ENCODE measurements at places on chromosomes 1 and 21. TPM values are rescaled to one million over a fixed set of nuclear protein-coding genes. Genes with fewer than 3 reads are reported as not detected.

DNA sequence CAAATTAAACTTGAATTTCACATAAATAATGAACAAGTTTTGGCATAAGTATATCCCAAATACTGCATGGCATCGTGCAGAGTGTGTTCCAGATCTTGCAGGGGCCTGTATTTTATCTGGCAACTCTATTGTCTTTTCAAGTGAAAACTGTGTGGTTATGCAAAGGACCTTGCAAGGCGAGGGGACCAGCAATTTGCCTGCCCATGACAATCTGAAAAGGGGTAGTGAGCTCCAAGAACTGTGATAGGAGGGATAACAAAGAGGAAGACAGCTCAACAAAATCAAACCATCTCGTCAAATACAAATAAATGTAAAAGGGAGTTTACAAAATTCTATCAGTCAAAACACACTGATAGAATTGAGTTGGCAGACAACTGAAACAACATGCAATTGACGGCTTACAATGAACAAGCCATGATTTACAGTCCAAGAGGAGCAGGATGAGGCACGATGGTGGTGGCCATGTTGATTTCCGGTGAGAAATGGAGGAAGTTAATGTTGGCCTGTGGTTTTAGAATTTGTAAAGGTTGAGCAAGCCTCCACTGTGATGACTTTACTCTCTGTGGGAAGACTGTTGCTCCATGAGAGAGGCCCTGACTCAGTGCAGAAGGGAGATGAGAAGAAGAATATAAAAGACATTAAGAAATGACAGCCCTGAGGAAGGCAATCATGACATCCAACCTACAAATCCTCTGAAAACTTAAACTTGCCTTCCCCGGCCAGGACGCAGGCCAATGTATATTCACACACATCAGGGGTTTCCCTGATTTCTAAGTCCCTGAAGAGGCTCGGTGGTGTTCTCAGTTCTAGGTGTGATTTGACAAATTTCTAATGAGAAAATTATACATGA lies 132.2 kb downstream of the ADSS2 start:
- no peak for DNase-seq

DNA sequence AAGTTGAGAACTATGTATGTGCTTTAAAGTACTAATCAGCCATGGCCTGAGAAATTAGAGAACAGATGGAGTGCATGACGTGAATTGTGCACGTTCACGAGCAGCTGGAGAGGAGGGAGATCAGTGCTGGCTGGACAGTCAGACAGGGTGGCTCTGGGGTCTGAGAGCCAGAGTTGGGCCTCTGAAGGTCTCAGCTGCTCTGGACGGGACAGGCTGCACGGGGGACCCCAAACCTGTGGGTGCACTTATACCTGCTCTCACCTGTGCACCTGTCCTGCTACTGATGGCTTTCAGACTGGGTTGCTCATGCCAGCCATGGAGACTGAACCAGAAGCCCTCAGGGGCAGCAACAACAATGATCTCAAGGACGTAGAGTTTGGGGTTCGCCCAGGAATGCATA lies 43.5 kb downstream of the UMODL1 start:
- no peak for DNase-seq

- no peak for DNase-seq
Observed at GRCh38 chr21:28791595-28792282, 200.9 kb downstream of the LTN1 start.

- DNase-seq, result no peak
Observed at GRCh38 chr1:15680561-15681348, 3.4 kb upstream of the PLEKHM2 start.

- no peak for DNase-seq
Observed at GRCh38 chr21:14942801-14943490, 121.9 kb downstream of the NRIP1 start.

GRCh38 chr21:39707316-39707715 lies 37.7 kb upstream of the IGSF5 start:
- no peak for DNase-seq

TESK2 gene
- polyA plus RNA-seq, result 7.1 TPM

DNA sequence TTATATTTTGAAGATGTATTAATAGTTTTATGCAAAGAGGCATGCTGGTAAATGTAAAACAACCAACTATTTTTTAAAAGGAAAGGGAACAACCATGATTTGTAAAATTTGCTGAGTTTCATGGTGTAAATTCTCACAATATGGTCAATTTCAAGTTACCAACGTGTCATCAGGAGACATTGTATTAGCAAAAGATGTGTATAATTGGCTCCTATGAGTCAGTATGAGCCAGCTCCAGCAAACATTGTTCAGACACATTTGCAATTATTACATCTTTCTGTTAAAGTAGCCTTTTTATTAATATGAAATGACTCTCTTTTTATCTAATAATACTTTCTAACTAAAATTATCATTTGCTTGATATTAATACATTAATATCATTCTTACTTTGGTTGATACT lies 15.3 kb downstream of the CFH start:
- DNase-seq, result no peak

DNA sequence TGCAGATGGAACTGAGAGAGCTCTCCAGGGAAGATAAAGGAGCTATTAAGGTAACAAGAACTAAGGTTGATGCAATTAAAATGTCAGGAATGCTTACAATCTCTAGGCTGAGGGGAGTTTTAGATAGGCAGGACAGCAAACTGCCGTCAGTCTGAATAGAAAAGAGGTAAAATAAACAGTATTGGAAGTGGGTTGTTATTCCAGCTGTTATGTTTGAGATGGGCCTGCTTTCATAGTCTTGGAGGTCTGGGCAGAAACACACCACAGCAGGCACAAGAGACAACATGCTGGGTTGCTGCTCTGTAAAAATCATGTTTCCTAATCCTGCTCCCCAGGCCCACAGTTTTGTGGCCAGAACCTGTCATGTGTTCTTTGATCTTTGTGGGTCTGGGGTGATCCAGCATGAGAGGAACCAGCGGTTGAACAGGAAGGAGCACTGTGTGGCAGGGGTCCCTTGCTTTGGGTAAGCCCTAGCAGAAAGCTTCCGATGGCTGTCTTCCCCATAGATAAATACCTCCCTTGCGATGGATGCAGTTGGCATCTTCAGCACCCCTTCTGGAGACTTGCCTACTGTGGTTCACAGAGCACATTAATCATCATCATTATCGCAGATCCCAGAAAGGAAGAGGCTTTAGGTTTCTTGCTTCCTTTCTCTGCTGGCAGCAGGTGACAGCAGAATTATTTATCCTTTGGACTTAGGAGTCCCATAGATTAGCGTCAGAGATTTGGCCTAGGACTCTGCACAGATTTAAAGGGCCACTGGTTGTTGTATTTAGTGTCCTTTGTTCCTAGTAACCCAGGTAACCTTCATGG lies 97.1 kb downstream of the AK5 start:
- no peak for DNase-seq

GUCA2B gene
- polyA plus RNA-seq, result not detected

DNA sequence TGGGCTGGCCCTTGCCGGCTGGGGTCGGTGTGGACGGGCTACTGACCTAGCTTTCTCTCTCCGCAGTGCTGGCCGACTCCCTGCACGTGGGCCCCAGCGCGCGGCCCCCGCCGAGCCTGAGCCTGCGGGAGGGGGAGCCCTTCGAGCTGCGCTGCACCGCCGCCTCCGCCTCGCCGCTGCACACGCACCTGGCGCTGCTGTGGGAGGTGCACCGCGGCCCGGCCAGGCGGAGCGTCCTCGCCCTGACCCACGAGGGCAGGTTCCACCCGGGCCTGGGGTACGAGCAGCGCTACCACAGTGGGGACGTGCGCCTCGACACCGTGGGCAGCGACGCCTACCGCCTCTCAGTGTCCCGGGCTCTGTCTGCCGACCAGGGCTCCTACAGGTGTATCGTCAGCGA lies 34.9 kb downstream of the PTGFRN start:
- DNase-seq, result no peak

DNA sequence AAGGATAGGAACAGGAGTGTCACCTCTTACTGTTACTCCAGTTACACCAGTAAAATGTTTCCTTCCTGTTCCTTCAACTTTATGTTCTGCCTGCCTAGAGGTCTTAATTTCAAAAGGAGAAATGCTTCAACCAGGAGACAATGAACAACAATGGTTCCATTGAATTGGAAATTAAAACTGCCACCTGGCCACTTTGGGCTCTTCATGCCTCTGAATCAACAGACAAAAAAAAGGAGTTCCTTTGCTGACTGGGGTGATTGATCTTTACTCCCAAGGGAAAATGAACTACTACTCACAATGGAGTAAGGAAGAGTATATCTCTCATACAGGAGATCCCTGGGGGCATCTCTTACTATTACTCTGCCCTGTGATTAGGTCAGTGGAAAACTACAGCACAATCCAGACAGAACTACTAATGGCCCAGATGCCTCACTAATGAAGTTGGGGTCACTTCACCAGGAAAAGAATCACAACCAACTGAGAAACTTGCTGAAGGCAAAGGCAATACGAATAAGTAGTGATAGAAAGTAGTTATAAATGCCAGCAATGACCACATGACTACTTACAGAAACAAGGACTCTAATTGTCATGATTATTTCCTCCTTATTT lies 76.6 kb upstream of the PRDX6 start:
- no peak for DNase-seq

DNA sequence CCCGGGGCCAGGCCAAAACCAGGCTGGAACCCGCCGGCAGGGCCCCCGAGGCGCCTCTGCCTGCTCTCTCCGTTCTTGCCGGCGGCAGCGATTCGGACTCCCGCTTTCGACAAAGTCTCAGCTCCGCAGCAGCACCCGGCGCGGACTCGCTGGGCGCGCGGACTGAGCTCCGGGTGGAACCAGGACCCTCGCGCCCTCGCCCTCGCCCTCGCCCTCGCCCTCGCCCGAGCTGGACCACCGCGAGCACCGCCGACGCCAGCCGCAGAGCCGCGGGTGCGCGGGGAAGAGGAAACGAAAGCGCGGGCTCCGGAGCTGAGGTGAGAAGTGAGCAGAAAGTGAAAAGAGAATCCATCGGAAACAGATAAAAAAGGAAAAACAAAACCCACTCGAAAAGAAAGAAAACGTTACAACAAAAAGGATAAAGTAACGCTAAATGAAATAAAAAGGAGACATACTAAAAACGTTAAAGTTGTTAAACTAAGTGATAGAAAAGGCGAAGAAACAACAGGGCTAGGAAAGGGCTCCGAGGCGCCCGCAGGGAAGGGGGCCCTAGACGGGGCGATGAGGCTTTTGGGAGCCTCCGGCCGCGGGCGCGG lies 64.9 kb downstream of the MEF2D start:
- no peak for DNase-seq

- DNase-seq, result no peak
Observed at GRCh38 chr1:33716976-33717688, 146.7 kb upstream of the HMGB4 start.

- no peak for DNase-seq
Observed at GRCh38 chr1:38213646-38214434, 167.2 kb upstream of the POU3F1 start.

GRCh38 chr1:2637442-2638145 lies 4.8 kb upstream of the MMEL1 start:
- no peak for DNase-seq

DNA sequence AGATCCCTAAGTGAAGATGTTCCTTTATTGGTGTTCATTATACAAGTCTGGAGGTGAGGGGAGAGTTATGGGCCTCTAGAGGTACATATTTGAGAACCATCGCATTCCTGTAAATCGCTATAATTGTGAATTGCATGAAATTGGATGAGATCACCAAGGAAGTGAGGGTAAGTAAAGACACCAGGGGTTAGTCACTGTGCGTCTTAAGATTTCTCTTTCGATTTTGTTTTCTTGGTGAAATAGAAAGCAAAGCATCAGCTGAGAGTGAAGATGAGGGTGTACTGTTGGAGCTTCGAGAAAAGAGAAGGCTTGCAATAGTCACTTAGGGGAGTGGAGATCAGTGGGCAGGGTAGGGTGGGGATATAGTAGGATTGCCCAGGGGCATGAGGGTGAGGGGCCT lies 82.1 kb downstream of the RAVER2 start:
- DNase-seq, result no peak

- no peak for DNase-seq
Observed at GRCh38 chr21:17697473-17697872, 84.8 kb upstream of the BTG3 start.

DNA sequence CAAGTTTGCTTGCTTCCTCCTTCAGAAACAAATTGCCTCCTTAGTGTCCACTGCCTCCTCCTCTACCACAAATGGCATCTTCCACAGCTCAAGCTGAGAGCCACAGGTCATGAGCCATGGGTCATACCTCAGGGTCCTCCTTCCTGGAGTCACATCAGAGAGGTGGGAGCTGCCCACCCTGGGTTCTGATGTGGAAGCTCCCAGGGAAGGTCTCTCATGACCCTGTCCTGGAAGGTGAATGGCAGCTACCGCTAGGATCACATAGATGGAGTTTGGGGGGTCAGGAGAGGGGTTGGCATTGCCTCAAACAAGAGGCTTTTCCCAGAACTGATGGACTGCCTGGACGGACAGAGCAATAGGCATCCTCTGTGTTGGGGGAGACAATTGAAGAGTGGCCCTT lies 321.4 kb downstream of the MATN1 start:
- no peak for DNase-seq

CPLANE2 gene
- 5.1 TPM for polyA plus RNA-seq

DNA sequence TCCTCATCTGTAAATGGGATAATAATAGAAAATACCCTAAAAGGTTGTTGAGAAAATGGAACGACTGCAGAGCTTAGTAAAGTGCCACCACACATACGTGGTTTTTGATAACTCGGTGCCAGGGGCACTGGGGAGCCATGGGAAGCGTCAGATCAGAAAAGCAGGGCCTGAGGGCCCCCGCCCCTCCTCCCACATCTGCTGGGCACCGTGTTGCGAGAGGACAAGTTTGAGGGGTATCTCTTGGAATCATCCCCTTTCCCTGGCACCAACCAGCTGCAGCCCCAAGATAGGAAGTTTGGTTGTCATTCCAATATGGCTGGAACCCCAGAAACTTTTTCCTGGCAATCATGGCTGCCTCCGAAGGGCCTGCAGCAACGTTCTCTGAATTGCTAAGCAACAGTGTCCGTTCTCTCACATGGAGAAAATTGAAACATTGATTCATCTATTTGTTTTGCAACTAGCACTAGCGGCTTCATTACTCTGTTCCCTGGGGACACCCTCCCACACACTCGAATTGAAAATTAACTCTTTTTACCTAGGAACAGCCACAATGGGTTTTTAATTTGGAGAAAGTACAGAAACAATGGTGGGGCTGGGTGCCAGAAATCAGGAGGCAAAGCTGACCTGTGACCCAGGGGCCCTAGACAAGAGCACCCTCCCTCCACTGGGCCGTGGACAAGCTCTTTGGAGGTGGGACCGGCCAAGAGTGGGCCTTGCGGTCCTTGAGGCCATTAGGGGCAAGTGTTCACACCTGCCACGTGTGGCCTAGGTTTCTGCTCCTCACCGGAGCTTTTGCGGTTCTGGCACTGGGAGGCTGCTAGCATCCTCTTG lies 190.0 kb upstream of the VAMP3 start:
- DNase-seq, result no peak
